Retina (tissue), 1 donor: ENCODE measurements at places on chromosomes 3 and 15.

DNA sequence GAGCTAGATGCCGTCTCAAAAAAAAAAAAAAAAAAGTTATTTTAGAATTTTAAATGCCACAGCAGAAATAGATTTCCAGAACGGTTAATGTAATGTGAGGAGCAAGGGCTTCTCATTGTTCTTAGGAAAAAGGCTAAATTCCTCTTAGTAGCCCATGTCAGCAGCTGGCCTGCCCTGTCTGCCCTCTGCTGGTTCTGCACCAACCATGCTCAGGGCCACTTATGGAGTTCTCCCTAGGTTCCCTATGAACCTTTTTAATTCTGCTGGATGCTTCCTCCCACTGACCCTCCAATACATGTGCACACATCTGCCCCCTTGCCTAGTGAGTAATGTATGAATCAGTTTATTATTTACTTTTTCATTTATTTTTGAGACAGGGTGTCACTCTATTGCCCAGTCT is 32.2 kb upstream of the DPPA4 start:
- no peak for DNase-seq

DNA sequence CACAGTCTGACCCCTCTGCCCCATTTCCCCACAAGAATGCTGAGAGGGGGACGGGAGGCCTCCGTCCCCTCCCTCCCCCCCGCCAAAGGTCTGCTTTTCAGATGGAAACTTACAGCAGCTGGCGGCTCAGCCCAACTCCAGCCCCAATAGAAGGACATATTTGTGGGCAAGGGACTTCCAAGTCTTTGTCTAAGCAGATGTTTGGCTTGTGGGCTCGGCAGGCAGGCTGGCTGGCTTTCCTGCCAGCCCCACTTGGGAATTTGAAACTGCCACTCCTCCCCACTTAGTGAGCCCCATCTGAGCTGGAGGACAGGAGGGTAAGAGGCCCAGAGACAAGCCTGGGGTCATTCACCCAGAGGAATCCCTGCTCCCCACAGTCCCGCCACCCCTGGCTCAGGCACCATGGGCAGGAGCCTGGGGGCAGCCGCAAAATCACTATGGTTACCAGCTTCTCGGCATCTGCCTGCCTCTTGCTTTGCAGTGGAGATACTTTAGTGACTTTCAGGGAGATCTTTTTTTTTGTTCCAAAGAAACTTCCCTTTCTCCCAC is 53.6 kb downstream of the LMCD1 start:
- DNase-seq = peak; percentile 73

DNA sequence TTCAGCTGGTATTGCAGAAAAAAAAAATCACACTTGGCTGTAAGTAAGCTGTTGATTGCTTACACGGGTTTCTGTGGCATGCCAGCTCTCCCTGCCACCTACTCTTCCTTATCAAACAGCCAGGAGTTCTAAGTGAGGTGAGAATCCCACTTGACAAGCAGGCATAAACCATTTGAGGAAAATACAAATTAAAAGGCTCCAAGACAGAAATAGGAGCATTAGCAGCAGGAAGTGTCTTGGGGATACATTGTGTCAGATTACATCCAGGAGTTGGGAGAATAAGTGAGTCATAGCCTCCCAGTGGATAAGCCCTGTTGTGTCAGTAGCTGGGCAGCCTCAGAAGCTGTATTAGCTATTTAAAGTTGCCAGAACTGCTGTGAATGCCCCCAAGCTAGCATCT is 256.0 kb downstream of the CNTN4 start:
- peak; percentile 31 for DNase-seq

DNA sequence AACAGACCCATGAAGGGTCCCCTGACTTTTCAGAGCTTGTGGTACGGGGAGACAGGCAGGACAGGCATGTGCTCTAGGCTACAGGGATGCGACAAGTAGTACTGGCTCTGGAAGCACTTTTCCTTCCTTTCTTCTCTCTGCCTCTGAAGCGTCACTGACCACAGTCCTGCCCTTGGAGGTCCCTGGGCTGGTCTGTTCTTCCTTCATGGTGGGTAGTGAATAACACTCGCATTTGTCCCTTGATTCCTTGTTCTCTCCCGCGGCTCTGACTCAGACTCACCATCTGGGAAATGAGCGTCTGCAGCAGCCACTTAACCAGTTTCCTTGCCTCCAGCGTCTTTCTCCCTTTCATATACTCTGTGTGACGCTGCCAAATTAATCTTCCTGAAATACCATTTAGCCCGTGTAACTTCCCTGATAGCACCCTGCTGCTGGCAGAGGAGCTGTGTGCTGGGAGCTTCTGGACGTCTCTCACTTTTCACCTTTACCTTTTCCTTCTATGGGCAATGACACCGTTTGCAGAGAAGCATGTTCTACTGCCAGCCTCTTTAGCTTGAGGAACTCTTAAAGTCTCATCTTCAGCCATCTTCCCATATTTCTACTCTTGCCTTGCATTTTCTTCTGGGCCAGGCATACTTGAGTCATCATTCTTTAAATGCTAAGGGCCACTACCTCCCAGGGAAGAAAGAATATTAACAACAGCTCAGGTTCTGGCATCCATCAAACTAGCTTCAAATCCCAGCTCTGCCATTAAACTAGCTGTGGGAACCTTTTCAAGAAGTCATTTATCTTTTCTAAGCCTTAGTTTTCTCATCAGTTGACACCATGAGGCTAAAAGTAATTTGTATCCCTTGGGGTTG is 33.6 kb downstream of the TMEM45A start:
- no peak for DNase-seq

DNA sequence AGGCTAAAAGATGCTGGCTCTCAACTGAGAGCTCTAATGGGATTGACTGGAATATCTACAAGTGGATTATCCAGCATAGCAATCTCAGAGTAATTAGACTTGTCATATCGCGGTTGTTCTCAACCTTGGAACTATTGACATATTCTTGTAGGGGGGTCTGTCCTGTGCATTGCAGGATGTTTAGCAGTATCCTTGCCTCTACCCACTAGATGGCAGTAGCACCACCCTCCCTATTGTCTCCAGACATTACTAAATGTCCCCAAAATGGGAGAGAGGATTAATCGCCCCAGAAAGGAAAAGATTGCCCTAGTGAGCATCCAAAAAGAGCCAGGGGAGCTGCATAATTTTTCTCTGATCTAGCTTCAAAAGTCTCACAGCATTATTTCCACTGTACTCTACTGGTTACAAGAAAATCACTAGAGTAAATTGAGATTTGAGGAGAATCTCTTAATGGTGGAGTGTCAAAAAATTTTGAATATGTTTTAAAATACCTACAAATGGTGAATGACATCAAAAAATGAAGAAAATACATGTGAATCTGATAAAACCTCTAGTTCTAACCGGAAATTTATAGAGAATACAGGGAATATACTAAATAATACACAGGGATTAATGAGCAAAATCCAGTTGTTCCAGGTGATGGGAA is 388.2 kb upstream of the AGTR1 start:
- peak; percentile 20 for DNase-seq

DNA sequence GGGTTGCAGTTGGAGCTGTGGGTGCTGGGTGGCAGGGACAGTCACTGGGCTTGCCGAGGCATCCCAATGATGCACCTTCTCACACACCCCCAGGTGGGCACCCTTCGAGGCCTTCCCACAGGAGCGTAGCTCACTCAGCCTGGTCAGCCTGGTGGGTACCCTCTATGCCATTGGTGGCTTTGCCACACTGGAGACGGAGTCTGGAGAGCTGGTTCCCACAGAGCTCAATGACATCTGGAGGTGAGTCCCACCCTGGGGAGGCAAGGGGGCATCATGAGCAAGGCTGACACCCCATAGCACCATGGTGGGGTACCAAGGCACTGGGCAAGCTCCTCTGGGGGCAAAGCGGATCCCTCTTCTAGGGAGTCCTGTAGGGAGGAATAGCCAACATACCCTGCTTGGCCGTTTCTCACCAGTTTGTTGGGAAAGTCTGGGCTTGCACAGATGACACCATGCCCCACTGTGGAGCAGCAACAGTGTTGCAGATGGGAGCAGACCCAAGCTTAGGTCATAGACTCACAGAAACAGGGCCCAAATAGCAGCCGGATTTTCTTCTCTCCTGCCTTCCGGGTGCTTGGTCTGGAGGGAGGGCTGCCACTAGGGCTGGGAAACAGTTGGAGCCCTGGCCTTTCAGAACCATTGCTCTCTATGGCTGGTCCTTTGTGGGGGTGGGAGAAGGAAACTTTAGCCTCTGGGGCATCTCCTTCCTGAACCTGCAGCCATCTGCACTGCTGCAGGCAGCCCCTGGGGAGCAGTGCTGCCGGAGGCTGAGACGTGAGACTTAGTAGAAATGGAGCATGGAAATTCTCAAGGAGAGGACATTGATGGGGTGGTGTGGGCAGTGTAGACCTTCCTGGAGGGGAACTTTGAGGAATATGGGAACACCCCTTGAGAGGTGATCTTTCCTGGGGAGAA is 5.7 kb downstream of the KLHL40 start:
- DNase-seq = no peak

DNA sequence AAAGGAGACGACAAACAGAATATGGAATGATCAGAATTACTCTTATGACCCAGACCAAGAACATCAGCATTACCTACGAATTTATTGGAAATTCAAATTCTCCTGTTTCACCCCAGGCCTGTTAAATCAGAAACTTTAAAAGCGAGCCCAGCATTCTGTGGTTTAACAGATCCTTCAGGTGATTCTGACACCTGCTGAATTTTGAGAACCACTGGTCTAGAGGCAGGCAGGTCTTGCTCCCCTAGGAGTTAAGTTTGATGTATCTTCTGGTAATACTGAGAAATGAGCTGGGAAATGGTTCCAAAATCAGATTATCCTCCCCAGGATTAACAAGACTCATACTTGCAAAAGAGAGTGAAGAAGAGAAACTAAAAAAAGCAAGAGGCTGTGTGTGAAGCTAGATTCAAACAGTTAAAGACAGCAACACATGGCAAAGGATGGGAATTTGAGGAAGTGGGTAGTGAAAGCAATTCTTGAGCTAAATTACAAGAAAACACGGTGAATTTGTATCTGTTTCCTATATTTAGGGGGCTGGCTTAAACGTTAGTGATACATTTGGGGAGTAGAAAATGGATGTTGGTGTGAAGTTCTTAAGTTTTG is 66.0 kb downstream of the FLNB start:
- DNase-seq = no peak

DNA sequence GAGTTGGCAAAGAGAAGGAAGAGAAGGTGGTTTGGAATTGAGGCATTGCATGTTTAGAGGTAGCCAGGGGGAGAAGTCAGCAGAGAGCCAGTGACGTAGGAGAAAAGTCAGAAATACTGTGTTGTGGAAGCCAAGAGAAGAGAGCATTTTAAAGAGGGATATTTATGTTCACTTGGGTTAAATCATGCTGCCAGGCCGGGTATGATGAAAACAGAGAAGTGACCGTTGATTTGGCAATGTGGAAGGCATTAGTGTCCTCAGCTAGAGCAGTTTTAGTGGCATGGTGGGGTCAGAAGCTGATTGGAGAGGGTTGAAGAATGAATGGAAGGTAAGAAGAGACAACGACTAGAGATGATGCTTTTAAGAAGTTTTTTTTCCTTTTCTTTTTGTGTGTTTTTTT is 24.5 kb downstream of the RASA2 start:
- DNase-seq = no peak

GRCh38 chr3:130661140-130661891 is 85.3 kb downstream of the PIK3R4 start:
- DNase-seq = no peak

DNA sequence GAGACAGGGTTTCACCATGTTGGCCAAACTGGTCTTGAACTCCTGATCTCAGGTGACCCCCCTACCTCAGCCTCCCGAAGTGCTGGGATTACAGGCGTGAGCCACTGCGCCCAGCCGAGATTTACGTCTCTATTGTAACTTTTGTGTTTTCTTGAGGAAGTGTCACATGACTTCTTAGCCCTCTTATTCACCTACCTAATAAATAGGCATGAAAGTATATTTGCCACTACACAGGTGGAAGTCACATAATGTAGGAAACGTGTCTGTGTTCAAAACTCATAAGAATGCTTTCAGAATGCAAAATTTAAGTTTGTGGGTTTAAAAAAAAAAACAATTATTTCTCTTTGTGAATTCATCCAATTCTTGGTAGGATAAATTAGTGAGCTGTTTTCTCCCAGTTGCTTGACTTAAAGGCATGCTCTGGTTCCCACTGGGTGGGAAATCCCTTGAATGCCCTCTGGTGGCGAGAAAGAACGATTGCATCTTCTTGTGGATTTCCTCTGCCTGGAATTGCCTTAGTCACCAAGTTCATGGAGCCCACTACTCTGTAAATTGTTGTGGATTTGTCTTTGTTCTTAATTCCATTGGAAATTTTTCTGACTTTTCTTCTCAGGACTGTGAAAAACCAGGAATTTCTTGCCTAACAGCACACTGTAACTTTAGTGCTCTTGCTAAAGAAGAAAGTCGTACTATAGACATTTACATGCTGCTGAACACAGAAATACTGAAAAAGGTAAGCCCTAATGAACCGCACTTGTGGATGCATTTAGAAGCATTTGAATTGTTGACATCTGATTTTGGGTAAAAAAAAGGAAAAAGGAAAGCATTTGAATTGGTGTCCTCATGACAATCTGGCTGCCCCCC is 82.2 kb upstream of the CTDSPL start:
- peak; percentile 76 for DNase-seq

GRCh38 chr15:71239592-71240364 is 124.5 kb downstream of the THSD4 start:
- no peak for DNase-seq

- no peak for DNase-seq
Measured at GRCh38 chr3:8723612-8724011, 10.0 kb upstream of the CAV3 start.

- DNase-seq = no peak
Measured at GRCh38 chr15:83928878-83929418, 275.0 kb downstream of the ADAMTSL3 start.

GRCh38 chr3:98994128-98994762 is 92.8 kb upstream of the DCBLD2 start:
- peak; percentile 44 for DNase-seq

GRCh38 chr3:151428386-151428785 is 32.5 kb downstream of the IGSF10 start:
- DNase-seq = no peak

DNA sequence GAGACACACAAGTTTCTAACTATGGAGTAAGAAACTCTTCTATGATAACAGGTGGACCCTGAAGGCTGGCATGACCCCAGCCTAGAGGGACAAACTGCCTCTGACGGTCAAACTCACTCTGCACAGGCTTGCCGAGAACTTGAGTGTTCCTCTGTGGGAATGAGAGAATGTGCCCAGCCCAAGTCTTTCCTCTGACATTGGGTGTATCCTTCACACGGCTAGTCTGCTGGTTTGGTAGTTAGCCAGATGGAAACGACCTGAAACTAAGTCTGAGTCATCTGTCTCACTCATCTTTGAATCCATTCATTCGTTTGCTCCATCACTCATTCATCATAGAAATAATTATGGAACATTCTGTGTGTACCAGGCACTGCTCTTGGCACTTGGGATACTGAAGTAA is 198.4 kb downstream of the ATP10A start:
- DNase-seq = no peak

GRCh38 chr3:151553888-151554287 is 93.0 kb upstream of the IGSF10 start:
- DNase-seq = no peak
